ENCODE measurements at places on chromosomes 3 and 15.

DNA sequence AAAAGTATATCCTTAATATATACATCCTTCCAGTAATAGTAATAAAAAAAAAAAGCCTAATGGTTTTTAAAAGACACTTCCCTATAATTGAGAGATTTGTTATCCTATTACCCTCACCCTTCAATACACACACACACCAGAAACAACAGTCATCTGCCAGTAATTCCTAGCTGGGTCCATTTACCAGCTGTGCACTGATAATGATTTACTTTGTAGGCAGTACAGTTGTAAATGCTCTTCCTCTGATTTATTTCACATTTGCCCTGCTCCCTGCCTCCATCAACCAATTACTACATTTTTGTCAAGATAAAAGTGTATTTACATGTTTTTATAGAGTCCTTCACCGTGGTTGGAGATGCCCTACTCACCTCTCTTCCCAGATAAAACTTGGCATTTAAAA, 12.4 kb downstream of the TPM1 start:
- DNase-seq: no peak

GRCh38 chr3:7630351-7630911, 769.5 kb downstream of the GRM7 start:
- no peak for DNase-seq

DNA sequence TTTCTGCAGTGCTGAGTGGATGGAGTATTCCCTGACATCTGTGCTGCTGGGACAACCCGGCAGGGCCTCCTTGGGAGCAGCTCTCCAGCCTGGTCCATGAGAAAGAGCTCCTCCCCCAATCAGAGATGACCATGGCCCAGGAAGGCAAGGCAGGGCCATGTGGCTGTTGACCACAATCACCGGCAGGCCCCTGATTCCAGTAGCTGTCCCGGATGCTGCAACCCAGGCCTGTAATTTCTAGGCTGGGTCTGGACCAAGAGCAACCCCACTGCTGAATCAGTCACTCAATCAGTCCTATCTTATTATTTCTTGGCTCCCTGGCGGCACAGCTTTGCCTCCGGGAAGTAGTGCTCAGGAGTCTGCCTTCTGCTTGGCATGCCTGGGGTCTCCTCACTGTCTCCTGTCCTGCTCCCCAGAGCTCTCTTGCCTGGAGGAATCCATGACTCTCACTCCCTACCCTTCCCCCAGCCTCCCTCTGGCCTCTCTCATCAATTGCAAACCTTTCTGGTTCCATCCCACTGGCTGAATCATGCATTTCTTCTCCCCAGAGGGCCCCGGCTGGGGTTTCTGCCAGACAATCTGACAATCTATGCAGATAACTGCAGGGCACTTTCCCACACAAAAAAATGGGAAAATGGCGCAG, 32.6 kb upstream of the ITGA11 start:
- no peak for DNase-seq

DNA sequence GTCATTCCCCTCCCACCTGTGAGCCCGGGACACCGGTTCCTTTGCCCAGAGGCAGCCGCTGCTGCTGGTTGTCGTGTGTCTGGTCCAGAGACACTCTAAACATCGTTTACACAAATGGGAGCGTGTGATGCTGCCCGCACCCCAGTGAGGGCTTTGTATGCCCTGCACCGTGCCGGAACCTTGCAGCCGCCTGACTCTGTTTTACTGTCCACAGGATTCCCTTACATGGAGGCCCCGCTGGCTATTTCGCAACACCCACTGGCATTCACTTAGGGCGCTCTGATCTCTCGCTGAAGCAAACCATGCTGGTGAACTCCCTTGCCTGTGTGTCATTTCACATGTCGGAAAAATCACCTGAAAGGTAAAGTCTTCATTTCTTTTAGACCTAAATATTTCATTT, 100.8 kb upstream of the SLC6A6 start:
- DNase-seq: no peak

GRCh38 chr3:184786280-184786941, 25.6 kb upstream of the VPS8 start:
- no peak for DNase-seq

GRCh38 chr15:77607894-77608261, 24.8 kb downstream of the LINGO1 start:
- DNase-seq: no peak

- no peak for DNase-seq
Measured at GRCh38 chr3:106305882-106306435, 437.1 kb upstream of the CBLB start.

DNA sequence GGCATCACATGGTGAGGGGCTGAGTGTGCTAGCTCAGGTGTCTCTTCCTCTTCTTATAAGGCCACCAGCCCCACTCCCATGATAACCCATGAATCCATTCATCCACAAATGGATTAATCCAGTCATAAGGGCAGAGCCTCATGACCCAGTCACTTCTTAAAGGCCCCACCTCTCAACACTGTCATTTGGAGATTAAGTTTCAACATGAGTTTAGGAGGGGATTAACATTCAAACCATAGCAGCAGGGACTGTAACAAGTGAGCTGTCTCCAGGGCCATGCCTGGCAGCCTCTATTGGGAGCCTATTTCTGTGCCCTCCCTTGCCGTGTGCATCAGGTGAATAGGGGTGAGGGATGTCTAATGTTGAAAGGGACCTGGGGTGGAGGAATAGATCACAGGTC, 77.5 kb downstream of the CHRD start:
- no peak for DNase-seq

- peak; percentile 36 for DNase-seq
Measured at GRCh38 chr3:87260270-87260669, 16.1 kb downstream of the POU1F1 start.

GRCh38 chr3:73789825-73790444, 165.2 kb upstream of the PDZRN3 start:
- no peak for DNase-seq

GRCh38 chr3:155766206-155766605, 21.3 kb upstream of the PLCH1 start:
- no peak for DNase-seq

DNA sequence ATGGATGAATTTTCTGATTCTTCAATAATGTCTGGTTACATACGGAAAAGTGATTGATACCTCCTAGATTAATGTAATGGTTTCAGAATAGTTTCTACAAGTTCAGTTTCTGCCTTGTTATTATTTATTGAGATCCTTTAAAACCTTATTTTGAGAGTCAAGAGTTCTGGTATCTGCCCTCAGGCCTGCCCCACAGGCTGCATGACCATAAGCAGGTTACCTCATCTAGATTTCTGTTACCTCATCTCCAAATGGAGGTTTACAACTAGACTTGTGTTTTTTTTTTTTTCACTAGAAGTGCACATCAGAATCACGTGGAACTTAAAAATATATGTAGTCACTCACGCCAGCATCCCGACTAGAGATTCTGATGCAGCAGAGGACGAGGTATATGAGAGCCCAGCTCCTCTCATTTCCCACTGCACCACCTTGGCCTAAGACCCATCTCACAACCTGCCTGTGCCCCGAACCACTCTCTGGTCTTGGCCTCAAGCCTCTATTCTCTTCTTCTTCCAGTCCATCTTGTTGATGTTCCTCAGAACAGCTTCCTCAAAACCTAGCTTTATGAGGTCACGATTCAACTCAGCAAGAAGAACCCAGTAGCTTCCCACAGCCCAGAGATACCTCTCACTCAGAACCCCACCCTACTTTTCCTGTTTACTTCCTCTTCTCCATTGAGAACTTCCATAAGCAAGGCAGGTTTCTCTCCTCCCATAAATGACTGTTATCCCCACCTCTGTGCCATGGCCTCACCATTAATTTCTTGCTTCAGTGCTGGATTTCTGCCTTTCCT, 353.4 kb downstream of the CHST2 start:
- DNase-seq: no peak

DNA sequence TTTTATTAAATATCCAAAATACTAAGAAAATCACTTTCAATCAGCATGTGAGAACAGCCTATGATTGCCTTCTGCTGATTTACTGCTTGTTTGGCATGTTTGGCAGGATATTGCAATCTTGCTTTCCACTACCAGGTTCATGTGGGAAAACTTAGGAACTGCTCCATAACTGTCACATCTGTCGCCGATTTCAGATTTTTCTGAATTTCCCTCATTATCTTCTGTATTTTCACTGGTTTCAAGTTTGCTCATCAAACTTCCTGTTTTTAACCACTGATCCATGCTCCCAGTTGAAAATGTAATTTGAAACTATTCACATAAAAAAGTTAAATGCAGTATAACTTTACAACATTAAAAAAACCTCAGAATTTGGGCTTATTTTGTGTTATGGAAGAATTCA, 93.0 kb downstream of the NFKBIZ start:
- no peak for DNase-seq

- no peak for DNase-seq
Measured at GRCh38 chr3:153163756-153164550, 1.9 kb downstream of the RAP2B start.

DNA sequence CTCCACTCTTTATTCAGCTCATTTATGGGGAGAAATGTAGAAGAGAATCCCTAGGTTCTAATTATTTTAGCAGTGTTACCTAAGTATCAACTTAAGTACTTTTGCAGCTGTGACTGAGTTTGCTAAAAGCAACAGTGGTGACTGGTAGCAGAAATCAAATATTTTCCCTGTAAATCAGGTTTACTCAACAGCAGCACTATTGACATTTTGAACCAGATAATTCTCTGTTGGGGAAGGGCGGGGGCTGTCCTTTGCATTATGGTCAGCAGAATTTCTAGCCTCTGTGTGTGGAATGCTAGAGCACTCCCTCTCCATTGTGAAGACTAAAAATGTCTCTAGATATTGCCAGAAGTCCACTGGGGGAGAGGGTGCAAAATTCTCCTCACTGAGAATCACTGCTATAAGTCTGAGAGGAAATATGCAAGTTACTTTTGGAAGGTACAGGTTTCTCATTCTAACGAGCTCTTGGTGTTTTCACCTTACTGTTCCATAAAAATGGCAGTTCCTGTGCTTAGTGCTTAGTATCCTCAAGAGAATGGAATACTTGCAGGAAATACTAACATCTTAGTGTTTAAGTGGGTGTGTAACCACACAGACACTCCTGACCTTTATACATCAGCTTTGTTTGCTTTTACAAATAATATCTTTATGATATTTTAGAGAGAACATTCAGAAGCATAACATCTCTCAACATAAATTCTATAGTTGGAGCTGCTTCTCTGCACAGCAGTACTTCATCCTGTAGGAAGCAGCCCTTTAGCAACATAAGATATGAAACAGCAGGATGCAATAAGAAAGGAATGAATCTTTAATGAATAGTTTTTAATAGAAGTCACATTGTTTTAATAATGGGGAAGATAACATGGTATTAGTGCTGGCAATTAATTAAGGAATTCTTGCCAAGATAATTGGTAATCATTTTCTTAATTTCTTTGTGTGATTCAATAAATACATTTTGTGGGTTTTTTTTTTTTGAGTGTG, 246.5 kb upstream of the GOLIM4 start:
- no peak for DNase-seq

- DNase-seq: no peak
Measured at GRCh38 chr3:51975852-51976549, 1.1 kb downstream of the ABHD14A start.

DNA sequence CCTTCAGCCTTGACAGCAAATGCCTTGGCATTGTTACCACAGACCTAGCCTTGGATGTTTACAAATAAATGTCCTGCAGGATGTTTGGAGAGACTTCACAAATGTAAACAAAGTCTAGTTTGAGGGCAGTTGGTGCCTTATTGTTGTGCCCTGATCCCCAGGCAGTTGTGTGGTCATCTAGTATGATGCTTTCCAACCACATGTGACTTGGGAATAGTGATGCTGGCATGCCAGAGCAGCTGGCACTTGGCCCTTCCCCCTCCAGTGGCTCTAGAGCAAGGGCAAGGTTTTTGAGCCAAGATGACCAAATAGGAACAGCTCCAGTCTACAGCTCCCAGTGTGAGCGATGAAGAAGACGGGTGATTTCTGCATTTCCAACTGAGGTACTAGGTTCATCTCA, 258.2 kb downstream of the ADAMTS17 start:
- no peak for DNase-seq

DNA sequence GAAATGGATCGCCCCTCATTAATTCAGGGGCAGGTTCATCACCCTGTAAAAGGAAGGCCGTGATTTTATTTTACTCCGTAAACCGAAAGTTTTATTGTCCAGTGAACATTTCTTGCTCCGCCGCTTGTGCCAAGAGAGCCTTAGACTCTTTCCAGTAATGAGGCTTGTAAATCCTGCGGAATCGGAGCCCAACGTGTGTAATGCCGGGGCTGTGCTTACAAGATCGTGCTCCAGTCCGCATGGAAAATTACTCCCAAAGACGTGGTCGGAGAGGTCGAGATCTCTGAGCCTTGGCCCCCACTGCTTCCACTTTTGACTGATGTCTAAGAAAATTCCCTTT, 649 bp upstream of the PLOD2 start:
- no peak for DNase-seq

DNA sequence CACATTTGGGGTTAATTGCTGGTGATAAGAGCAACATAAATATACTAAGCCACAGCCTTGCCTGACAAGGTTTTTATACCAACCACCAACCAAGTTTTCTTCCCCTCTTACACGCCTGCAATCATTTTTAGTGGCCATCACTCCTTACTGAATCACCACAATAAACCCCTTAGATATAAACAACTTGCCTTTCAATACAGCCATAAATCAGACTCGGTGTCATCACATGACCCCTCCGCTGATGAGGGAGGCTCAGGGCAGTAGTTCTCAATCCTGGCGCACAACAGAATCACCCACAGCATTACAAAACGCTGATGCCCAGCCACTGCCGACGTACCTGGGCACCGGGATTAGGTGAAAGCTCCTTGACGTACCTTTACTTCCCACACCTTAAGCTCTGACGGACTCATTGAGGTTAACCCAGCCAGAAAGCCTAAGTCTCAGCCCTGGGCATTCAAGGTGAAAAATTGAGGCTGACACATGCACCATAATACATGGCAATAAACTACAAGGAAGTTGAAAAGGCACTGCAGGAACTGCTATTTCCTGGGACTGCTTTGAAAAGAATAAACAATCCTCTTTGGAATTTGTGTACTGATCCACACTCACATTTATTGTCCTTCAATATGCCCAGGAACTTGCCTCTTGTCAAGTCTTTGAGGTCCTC, 17.1 kb downstream of the ADCY5 start:
- no peak for DNase-seq

DNA sequence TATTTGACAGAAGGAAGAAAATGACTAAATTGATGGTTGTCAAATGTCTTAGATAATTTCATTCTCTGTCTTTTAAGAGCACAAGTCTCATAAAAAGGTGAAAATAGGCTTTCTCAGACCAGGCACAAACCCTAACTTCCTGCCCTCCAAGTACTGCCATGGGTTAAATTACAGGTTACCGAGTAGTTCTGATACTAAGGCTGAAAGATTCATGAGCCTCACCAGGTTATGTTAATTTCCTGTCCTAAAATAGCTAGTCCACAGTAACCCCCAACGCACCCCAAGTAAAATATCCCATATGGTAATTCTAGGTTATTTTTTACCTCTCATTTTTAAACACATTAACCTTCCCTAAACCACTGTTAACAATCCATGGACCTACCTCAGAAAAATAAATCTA, 42.0 kb downstream of the GSK3B start:
- DNase-seq: no peak

All from T-helper 1 cell (primary cell).